ENCODE measurements at places on chromosomes 12 and 14. TPM values are rescaled to one million over a fixed set of nuclear protein-coding genes. Genes with fewer than 3 reads are reported as not detected.

Gene KRT2
- polyA plus RNA-seq = not detected

Gene ASPG
- 16.3 TPM for polyA plus RNA-seq

Gene CLMN
- 4.3 TPM for polyA plus RNA-seq

Gene RASSF9
- polyA plus RNA-seq = 1.4 TPM

Gene PAH
- 0.03 TPM for polyA plus RNA-seq

Gene TMPRSS12
- polyA plus RNA-seq = not detected

Gene DLGAP5
- 0.12 TPM for polyA plus RNA-seq

Gene SYCP3
- not detected for polyA plus RNA-seq

Gene PLEKHH1
- 6.3 TPM for polyA plus RNA-seq

Gene CALCOCO1
- 178 TPM for polyA plus RNA-seq

Gene KRT72
- polyA plus RNA-seq = not detected

Gene RHEBL1
- 0.50 TPM for polyA plus RNA-seq

Gene ABCD2
- 1.4 TPM for polyA plus RNA-seq

Gene LMNTD1
- not detected for polyA plus RNA-seq
